D341Med (cell line): ENCODE measurements at places on chromosomes 12 and 14.

GRCh38 chr12:14443531-14443930, 78.0 kb downstream of the ATF7IP start:
- no peak for DNase-seq

DNA sequence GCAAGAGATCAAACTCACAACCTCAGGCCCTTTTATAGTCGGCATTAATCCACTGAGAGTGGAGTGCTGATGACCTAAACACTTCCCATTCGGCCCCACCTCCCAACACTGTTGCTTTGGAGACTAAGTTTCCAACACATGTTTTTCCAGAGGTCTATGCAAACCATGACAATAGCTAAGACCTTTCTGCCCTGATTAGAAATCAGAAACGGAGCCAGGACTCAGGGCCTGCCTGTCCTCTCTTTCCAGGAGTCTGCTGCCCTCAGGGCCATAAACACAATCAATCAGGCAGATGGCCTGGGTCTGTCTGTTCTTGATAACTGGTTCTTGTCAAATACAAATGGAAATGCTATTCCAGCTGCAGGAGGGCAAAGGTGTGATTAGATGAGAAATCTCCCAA, 97.2 kb upstream of the PSMC1 start:
- DNase-seq, result no peak

DNA sequence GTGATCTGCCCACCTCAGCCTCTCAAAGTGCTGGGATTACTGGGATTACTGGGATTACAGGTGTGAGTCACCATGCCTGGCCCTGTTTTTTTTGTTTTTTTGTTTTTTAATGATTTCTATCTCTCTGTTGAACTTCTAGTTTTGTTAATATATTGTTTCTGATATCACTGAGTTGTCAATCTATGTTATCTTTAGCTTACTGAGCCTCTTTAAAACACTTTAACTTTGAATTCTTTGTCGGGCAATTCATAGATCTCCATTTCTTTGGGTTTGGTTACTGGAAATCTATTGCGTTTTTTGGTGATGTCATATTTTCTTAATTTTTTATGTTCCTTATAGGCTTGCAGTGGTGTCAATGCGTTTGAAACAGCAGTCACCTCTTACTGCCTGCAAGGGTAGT, 9.2 kb upstream of the KLRG1 start:
- DNase-seq, result no peak

GRCh38 chr14:105124823-105125222, 43.8 kb downstream of the JAG2 start:
- peak; percentile 25 for DNase-seq

GRCh38 chr14:53861781-53862180, 94.8 kb downstream of the BMP4 start:
- DNase-seq, result no peak
